ENCODE measurements at places on chromosomes 12 and 14.

DNA sequence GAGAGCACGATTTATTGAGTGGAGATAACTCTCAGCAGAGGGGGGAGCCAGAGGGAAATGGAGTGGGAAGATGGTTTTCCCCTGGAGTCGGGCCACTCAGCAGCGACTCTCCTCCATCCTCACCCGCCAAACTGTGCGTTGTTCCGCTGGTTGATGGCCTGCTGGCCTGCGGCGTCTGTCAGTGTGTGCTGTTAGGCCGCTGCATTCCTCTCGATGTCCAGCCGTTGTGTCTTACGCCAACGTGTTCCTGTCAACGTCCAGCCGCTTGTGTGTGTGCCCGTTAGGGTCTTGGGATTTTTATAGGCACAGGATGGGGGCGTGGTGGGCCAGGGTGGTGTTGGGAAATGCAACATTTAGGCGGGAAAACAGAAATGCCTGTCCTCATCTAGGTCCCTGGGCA, 69.2 kb downstream of the PTPRQ start:
- no peak for DNase-seq

DNA sequence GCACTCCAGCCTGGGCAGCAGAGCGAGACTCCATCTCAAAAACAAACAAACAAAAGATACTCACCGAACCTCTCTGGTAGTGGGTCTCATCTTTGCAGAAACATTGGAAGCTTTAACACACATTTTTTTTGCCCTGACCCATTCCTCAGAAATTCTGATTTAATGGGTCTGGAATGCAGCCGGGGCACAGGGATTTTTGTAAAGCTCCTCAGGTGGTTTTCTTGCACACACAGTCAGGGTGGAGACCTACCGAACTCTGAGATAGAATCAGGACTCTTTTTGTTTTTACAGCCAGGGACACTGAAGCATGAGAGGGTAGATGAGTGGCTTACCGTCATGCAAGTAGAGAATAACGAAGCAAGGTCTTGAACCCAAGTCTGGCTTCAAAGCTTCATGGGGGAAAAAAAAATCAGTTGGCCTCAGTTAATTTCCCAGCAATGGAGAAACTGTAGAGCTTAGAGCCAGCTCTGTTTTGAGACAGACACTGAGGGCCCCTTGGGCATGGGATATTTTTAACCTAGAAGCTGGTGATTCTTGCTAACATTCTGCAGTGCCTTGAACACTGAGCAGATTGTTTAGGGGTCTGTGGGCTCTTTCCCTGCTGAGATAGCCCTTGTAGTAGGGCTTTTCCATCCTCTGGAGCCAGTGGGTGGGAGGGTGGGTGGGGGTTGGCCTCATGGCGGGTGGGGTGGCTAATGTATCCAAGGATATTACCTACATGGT, 4.8 kb downstream of the RNU4-2 start:
- no peak for DNase-seq

DNA sequence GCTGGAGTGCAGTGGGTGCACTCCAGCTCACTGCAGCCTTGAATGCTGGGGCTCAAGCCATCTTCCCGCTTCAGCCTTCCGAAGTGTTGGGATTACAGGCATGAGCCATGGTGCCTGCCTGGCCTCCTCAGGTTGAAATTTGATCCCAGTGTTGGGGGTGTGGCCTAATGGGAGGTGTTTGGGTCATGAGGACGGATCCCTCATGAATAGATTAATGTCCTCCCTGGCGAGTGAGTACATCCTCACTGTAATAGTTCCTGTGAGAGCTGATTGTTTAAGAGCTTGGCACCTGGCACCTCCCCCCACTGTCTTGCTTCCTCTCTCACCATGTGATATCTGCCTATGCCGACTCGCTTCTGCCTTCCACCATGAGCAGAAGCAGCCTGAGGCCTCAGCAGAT, 84.7 kb downstream of the TSPAN9 start:
- DNase-seq: no peak

- no peak for DNase-seq
These were observed 272.4 kb upstream of the RTL1 start for GRCh38 chr14:101175731-101176534.

GRCh38 chr14:31966896-31967668, 110.0 kb upstream of the ARHGAP5 start:
- no peak for DNase-seq

DNA sequence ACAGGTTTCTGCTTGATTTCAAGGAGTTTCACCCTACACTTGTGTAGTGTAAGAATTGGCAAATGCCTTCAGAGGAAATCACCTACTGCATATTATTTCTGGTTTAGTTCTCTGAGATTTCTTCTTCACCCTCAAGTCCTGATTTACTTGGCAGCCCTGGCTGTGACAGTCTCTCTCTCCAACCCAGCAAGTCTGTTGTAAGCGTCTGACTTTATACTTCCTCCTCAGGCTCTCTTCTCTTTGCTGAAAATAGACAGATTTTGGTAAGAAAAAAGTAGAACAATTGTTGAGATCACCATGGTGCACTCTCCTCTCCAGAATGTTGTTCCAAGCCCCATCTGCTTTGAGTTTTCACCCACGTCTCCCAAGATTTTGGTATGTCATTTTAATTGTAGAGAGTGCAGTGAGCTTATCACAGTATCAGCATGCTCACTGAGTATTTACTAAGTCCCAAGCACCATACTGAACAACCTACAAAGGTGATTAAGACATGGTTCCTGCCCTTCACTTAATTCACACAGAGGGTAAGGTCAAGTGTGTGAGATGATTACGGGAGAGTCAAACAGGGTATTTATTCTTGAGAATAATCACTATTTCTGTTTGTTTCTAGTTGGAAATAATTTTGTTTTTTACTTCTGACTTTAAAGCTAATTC, 148.7 kb downstream of the MDGA2 start:
- DNase-seq: no peak

DNA sequence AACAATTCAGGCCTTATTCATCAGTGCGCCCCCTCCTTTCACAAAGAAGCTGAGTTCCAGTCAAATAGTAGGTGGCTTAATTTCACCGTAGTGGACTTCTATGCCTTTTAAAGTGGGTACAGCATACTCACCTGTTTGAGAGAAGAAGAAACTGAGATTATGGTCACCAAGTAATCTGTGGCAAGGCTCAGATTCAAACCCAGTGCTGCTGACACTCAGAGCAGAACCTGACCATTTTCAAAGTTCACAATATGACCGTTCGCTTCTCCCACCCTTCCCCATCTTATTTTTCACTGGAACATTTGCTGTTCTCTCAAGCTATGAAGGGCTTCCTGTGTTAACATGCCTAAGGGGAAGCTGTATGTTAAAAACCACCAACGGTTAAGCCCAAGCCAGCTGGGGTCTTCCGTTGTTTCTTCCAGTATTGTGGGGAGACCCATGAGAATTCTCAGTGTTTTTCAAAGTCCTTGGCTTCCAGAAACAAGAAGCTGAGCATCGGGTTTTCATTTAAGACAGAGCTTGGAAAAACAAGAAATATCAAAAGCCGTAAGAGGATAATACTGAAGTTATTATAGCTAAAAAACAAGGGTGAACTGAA, 6.1 kb upstream of the PSMA6 start:
- no peak for DNase-seq

GRCh38 chr14:61631045-61631687, 64.1 kb upstream of the HIF1A start:
- DNase-seq: no peak

- no peak for DNase-seq
These were observed 31.4 kb downstream of the SSPN start for GRCh38 chr12:26226629-26227360.

GRCh38 chr14:95064256-95064655, 93.1 kb downstream of the DICER1 start:
- no peak for DNase-seq

Data from effector CD4-positive, alpha-beta T cell (primary cell).